Activated T-helper 1 cell treated with anti-CD3 and anti-CD28 coated beads, Interleukin-12 subunit alpha, Interleukin-12 subunit beta, Interleukin-2, Interleukin-4 antibody, amounts not matched to agents 30 ng/mL and 10 ng/mL and 1 ng/mL, durations not matched to agents 14 hours and 24 hours and 36 hours (primary cell): ENCODE measurements at places on chromosomes 16 and 17. TPM values are rescaled to one million over a fixed set of nuclear protein-coding genes. Genes with fewer than 3 reads are reported as not detected.

- peak overlapping the region; percentile 91 for H3K27ac ChIP-seq
- peaks cover 7% of the 10 kb centered on the region for H3K36me3 ChIP-seq
- H3K4me1 ChIP-seq, result peaks cover 68% of the 10 kb centered on the region
- peak; percentile 79 for DNase-seq
Measured at GRCh38 chr17:46194393-46195216, 1.4 kb upstream of the KANSL1 start.

GRCh38 chr17:72624226-72624625 lies 468.3 kb downstream of the SLC39A11 start:
- H3K27ac ChIP-seq, result no peak overlapping the region
- no peaks in the 10 kb centered on the region for H3K36me3 ChIP-seq
- H3K4me3 ChIP-seq, result no peak overlapping the region
- no peaks in the 10 kb centered on the region for H3K4me1 ChIP-seq

DVL2 gene
- 70.0 and 73.5 TPM in 2 replicates for total RNA-seq

- no peak overlapping the region for H3K4me3 ChIP-seq
- H3K36me3 ChIP-seq, result peaks cover 3% of the 10 kb centered on the region
- no peaks in the 10 kb centered on the region for H3K4me1 ChIP-seq
- no peak overlapping the region for H3K27ac ChIP-seq
- no peak for DNase-seq
Measured at GRCh38 chr17:61178284-61178683, 221.4 kb upstream of the TBX2 start.

GRCh38 chr17:77842528-77843147 lies 115.9 kb upstream of the TNRC6C start:
- H3K27me3 ChIP-seq, result peaks cover 21% of the 10 kb centered on the region
- peak overlapping the region; percentile 5 for H3K4me3 ChIP-seq
- DNase-seq, result no peak

USP6 gene
- total RNA-seq, result 0.03 and 0.05 TPM in 2 replicates

KRT24 gene
- not detected in 2 replicates for total RNA-seq

GRCh38 chr16:15492091-15492740 lies 57.8 kb downstream of the BMERB1 start:
- H3K4me3 ChIP-seq, result no peak overlapping the region
- peaks cover 4% of the 10 kb centered on the region for H3K36me3 ChIP-seq
- H3K27ac ChIP-seq, result peak overlapping the region; percentile 56
- no peak for DNase-seq
- peaks cover 42% of the 10 kb centered on the region for H3K4me1 ChIP-seq

DNA sequence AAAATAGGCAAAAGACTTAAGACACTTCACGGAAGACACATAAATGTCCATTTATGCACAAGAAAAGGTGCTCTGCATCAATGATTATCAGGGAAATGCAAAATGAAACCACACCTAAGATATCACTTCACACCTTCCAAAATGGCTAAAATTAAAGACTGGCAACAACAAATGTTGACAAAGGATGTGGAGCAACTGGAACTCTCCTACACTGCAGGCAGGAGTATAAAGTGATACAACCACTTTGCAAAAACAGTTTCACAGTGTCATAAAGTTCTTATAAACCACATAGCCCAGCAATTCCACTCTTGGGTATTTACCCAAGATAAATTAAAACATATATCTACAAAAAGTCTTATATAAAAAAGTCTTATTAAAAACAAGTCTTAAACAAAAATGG lies 7.8 kb downstream of the BBS2 start:
- H3K4me1 ChIP-seq, result no peaks in the 10 kb centered on the region
- no peak overlapping the region for H3K4me3 ChIP-seq
- H3K27me3 ChIP-seq, result no peaks in the 10 kb centered on the region
- peaks cover 7% of the 10 kb centered on the region for H3K36me3 ChIP-seq
- DNase-seq, result no peak
- H3K27ac ChIP-seq, result no peak overlapping the region

DNA sequence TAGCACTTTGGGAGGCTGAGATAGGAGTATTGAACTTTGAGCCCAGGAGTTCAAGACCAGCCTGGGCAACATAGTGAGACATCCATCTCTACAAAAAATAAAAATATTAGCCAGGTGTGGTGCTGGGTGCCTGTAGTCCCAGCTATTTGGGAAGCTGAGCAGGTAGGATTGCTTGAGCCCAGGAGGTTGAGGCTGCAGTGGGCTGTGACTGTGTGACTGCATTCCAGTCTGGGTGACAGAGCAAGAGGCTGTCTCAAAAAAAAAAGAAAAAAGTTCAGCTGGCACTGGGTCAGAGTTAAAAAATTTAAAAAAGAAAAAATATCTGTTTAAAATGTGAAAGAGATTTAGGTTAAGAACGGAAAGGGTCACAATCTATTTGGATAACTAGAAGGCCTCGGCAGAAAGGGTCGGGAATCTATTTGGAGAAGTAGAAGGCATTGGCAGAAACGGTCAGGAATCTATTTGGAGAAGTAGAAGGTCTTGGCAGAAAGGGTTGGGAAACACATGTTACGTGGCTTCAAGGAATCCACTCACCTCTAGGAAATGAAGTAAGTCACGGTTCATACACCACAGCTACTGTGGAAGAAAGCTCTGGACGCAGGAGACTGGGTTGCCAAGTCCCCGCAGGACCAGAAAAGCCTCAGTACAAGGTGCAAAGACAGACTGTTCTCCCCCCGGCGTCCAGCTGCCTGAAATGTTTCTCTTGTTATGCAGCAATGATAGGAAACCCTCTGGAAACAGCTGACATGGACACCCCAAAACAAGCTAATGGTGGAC lies 25.3 kb downstream of the LMF1 start:
- no peak overlapping the region for H3K4me3 ChIP-seq
- H3K4me1 ChIP-seq, result no peaks in the 10 kb centered on the region
- DNase-seq, result no peak
- H3K27ac ChIP-seq, result no peak overlapping the region
- H3K27me3 ChIP-seq, result no peaks in the 10 kb centered on the region
- H3K36me3 ChIP-seq, result peaks cover 18% of the 10 kb centered on the region

- no peaks in the 10 kb centered on the region for H3K36me3 ChIP-seq
- no peaks in the 10 kb centered on the region for H3K4me1 ChIP-seq
- peak overlapping the region; percentile 81 for H3K27ac ChIP-seq
Measured at GRCh38 chr16:89052890-89053724, 40.5 kb upstream of the ACSF3 start.

SLC2A4 gene
- 0.17 and 0.31 TPM in 2 replicates for total RNA-seq

GRCh38 chr16:73048292-73049080 lies 558 bp upstream of the ZFHX3 start:
- DNase-seq, result no peak
- H3K4me1 ChIP-seq, result no peaks in the 10 kb centered on the region
- no peak overlapping the region for H3K4me3 ChIP-seq
- peaks cover 1% of the 10 kb centered on the region for H3K36me3 ChIP-seq

ZFHX3 gene
- 0.34 TPM in 2 replicates for total RNA-seq

ITGAX gene
- total RNA-seq, result 63.8 and 65.0 TPM in 2 replicates

PHKB gene
- total RNA-seq, result 24.4 and 26.6 TPM in 2 replicates

GRCh38 chr17:61452301-61453290 lies at the start of gene TBX4:
Gene TBX4, plus strand, starts transcription at chr17:61452422. Its CDS starts 4,069 bp downstream, at chr17:61456491.
- no peak for DNase-seq
- peaks cover 76% of the 10 kb centered on the region for H3K27me3 ChIP-seq
- H3K36me3 ChIP-seq, result peaks cover 4% of the 10 kb centered on the region
- no peak within 1 kb of the TSS for H3K4me3 ChIP-seq

DNA sequence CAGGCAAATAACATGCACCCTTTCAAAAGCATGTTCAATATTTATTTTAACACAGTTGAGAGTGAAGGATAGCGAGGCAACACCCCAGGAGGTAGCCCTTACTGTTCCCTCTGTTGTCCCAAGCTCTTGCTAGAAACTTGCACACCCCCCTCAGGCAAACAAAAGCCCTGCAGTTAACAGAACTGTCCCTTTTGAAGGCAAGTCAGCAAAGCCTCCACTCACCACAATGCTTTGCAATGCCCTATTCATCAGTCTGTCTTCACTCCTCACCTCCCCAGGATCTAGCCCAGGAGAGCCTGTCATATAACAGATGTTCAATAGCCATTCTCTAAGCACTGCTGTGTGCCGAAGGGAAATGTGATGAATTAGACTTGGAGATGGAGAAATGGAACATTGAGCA lies 3.5 kb upstream of the CNEP1R1 start:
- no peaks in the 10 kb centered on the region for H3K36me3 ChIP-seq
- H3K4me1 ChIP-seq, result peaks cover 17% of the 10 kb centered on the region
- H3K27ac ChIP-seq, result no peak overlapping the region
- H3K27me3 ChIP-seq, result peaks cover 11% of the 10 kb centered on the region
- no peak for DNase-seq

AANAT gene
- not detected in 2 replicates for total RNA-seq

DNA sequence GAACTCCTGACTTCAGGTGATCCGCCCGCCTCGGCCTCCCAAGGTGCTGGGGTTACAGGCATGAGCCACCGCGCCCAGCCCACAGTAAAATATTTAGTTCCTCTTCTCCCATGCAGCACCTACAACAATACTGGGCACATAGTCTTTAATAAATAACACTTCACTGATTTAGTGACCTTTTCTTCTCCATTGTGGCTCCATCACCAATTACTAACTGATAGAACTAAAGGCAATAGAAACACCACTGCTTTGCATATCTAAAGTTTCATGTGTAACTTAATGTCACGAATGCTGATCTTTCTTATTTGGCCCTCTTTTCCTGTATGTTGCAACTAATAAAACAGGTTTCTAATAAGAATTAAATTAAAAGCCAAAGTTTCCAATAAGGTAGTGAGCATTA lies 38.9 kb downstream of the TRIM37 start:
- no peaks in the 10 kb centered on the region for H3K27me3 ChIP-seq
- no peak overlapping the region for H3K4me3 ChIP-seq
- no peak overlapping the region for H3K27ac ChIP-seq
- no peak for DNase-seq
- H3K4me1 ChIP-seq, result peaks cover 5% of the 10 kb centered on the region

CHST5 gene
- not detected in 2 replicates for total RNA-seq

DNA sequence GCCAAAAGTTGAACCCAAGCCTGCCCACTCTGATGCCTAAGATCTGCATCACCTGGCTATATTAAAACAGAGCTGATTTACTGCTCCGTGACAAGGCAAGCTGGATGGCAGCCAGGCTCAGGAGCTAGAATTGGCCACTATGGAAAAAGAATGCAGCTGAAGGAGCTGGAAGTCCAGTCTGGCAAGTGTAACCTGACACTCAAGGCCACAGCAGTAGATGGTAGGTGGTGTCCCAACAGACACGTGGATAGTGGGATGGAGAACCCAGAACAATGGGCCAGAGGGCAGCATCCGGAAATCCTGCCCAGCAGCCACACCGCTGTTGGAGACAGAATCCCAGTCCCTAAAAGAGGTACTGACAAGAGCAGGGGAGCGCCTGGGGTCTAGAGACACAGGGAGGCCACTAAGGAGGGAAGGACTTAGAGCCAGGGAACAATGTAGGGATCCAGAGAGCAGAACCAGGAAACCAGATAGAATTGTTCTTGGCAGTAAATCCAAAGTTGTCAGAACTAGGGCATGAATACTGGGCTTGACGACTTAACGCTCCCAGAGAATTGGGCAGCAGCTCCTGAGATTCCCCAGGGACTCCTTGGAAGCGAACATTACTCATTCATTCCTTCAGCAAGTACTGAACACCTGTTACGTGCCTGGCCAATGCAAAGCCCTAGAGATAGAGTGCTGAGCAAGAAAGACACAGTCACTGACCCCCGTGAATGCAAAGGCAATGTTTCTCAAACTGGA lies 85.7 kb downstream of the CDYL2 start:
- H3K27me3 ChIP-seq, result no peaks in the 10 kb centered on the region
- peaks cover 24% of the 10 kb centered on the region for H3K4me1 ChIP-seq
- no peak for DNase-seq
- H3K36me3 ChIP-seq, result peaks cover 9% of the 10 kb centered on the region

RFFL gene
- 28.1 and 28.2 TPM in 2 replicates for total RNA-seq

KRTAP4-6 gene
- total RNA-seq, result not detected in 2 replicates

DNA sequence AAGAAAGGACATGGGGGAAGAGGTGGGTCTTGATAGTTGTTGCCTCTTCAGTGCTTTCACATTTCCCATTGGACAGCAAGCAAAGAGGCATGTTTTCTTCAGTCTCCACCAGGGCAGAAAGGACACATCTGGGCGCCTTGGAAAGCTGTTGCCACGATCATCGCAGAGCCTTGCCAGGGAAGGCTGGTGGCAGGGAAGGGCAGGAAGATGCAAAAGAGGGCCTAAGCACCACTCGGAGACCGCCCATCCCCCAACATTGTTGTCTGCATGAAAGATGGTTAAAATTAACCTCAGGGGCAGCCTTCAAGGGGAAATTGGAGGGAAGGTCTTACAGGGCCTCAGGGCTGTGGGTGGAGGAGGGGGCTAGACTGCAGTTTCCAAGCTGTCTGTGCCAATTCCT lies 114.2 kb downstream of the SOX9 start:
- no peak overlapping the region for H3K27ac ChIP-seq

DNA sequence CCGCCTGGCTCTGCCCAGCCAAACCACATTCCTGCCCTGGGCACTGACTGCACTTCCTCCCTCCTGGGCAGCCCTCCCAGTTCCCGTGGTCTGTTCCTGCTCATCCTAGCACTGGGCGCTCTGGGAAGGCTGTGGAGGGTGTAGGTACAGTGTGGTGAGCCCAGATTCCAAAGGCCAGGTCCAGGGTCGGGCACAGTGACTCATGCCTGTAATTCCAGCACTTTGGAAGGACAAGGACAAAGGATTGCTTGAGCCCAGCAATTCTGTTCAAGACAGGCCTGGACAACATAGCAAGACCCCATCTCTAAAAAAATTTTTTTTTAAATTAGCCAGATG lies 30.6 kb downstream of the C16orf74 start:
- no peak overlapping the region for H3K27ac ChIP-seq
- H3K27me3 ChIP-seq, result peaks cover 13% of the 10 kb centered on the region
- no peak overlapping the region for H3K4me3 ChIP-seq
- no peaks in the 10 kb centered on the region for H3K4me1 ChIP-seq
- DNase-seq, result no peak
- H3K36me3 ChIP-seq, result no peaks in the 10 kb centered on the region

PIK3R6 gene
- 2.0 and 2.1 TPM in 2 replicates for total RNA-seq
